ENCODE measurements at places on chromosomes 2 and 18.

DNA sequence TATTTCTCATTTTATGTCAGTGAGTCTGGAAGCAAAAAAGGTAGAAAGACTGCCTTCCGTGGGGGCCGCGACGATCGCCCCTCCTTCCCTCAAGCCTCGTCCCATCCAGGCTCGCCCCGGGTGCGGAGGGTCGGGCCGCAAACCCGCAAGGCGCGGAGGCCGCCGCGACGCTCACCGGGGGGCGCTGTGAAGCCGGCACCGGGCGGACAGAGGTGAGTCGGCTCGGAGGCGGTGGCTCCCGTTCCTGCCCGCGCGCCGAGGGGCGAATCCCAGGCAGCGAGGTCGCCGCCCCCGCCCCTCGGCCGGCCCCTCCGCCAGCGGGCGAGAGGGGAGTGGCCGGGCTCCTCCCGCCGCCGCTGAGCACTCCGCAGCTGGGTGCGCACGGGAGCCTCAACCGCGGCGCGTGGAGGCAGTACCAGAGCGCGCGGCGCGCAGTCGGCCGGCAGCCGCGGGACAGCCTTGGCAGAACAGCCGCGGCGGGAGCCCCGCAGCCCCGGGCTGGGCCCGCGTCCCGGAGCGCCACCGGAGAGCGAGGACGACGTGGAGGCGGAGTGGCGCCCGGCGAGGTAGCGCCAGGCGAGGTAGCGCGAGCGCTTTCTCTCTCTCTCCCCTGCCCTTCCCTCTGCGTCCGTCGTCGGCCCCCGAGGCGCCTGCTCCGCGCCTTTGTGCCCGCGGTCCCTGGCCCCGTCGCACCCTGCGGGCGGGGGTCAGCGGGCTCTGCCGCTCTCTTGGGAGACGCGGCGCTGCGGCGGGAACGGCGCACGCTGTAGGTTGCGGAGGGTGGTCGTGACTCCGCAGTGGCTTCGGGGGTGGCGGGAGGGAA, at the start of gene MYO1B:
MYO1B (plus strand) TSS at position 359 of the 823 bp plus-strand sequence. CDS start 31,492 bp downstream, outside the sequence.
- DNase-seq, result peak; percentile 82

- no peak for DNase-seq
These were observed 7.4 kb upstream of the DGKD start for GRCh38 chr2:233346930-233347329.

GRCh38 chr18:5420906-5421305, 122.9 kb downstream of the EPB41L3 start:
- DNase-seq, result no peak

DNA sequence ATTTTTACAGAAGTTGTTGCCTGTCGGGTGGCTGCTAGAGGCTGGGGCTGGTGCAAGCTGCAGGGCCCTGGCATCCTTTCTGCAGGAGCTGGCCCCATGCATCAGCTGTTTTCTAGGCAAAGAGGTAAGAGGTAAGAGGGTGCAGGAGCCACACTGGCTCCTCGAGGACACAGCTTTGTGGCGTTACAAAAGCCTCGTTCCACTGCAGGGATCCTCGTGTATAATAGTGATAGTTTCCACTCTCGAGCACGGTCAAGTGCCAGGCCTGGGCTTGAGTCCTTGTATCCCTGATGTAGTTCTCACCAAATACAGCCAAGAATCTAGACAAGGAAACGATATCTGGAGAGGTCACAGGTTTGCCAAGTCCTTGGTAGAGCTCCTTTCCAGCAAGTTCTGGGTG, 33.2 kb upstream of the FHOD3 start:
- DNase-seq, result no peak

DNA sequence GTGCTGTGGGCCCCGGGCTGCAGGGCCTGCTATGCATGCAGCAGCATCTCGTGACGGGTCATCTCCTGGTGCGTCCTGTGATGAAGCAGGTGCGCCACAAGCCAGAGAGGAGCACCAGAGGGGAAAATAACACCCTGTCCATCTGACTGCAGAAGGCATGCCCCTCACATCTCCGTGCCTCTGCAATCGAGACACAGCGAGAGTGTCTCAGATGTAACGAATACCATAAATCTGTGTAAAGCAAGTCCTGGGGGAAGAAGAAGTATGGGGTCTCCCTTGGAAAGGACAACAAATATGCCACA, 137.5 kb downstream of the PTGR3 start:
- no peak for DNase-seq

Measured in stimulated activated naive CD8-positive, alpha-beta T cell treated with anti-CD3 and anti-CD28 coated beads, Interleukin-15, Interleukin-2, amounts not matched to agents 100 U/mL and 50 U/mL, for 24 hours (primary cell).